Nucleus accumbens (tissue), 56 donors: ENCODE measurements at places on chromosomes 11 and 22.
A peak's percentile ranks its signal among the peaks of the same experiment; 100 is the strongest.

DNA sequence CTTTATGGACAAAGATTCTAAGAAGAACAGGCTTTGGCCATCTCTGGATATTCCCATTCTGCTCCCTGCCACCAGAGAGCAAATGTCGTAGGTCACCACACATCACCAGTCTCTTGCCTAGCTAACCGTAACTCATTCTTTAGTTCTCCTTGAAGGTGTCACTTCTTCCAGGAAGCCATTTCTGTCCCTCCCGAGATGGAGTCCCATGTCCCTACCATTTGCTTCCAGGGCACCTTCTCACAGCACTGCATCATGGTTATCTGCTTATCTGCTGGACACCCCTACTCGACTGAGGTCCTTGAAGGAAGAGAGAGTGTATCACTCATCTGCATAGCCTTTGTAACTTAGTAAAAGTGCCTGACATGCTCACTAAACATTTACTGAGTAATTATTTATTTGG lies 47.6 kb downstream of the FAM83F start:
- no peak for DNase-seq

DNA sequence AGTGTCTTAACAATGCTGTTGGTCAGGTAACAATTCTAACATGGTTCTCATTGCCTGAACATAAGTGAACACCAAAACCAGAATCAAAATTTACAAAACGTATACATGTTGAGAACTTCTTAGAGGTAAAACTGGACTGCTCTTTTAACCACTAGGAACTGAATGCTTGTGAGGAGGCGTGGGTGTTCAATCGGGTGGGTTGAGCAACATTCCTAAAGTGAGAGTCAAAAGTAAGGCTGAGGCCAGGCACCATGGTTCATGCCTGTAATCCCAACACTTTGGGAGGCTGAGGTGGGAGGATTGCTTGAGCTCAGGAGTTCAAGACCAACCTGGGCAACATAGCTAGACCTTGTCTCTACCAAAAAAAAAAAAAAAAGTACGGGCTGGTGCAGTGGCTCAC lies 11.5 kb downstream of the PPME1 start:
- no peak for DNase-seq

DNA sequence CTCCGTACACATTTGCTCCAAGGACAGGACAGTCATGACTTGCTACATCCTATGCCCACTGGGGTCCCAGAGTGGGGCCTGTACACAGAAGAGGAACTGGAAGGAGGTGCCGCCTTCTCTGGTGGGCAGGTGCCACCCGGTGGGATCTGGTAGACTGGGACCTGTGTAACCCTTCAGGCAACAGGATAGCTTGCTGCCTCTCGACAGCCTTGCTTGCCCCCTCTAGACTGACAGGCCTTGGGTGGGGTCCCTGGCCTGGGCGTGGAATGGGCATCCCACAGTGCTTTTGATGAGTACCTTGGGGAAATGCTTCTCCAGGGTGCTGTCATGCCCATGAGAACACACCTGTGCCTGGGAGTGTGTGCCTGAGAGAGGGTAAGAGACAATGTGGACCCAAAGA lies 15.8 kb downstream of the SHANK3 start:
- DNase-seq, result no peak

GRCh38 chr11:45872651-45873356 lies 12.6 kb upstream of the MAPK8IP1 start:
- DNase-seq, result peak; percentile 67
